ENCODE measurements at places on chromosomes 16 and 17. TPM values are rescaled to one million over a fixed set of nuclear protein-coding genes. Genes with fewer than 3 reads are reported as not detected.

The IKZF3 gene
- not detected for polyA plus RNA-seq

The NPIPB12 gene
- polyA plus RNA-seq, result 4.9 TPM

The DNASE1L2 gene
- polyA plus RNA-seq, result 0.33 TPM

The ST6GALNAC2 gene
- 0.72 TPM for polyA plus RNA-seq

The CWC25 gene
- 14.5 TPM for polyA plus RNA-seq

The CALB2 gene
- 0.16 TPM for polyA plus RNA-seq

The CSNK1D gene
- 118 TPM for polyA plus RNA-seq

The TVP23A gene
- not detected for polyA plus RNA-seq
